ENCODE measurements at places on chromosomes 5 and 9. TPM values are rescaled to one million over a fixed set of nuclear protein-coding genes. Genes with fewer than 3 reads are reported as not detected.

Gene CYLC2
- total RNA-seq: not detected

Gene TAF1L
- not detected for total RNA-seq

Gene TCOF1
- 63.2 TPM for total RNA-seq

Gene TSSK1B
- total RNA-seq: not detected

Gene RBM18
- total RNA-seq: 23.9 TPM

Gene NRG2
- total RNA-seq: 0.27 TPM
